Activated CD4-positive, alpha-beta T cell treated with anti-CD3 and anti-CD28 coated beads, Interleukin-2, amount 50 U/mL, for 4 hours (primary cell): ENCODE measurements at places on chromosomes 1 and 21.

DNA sequence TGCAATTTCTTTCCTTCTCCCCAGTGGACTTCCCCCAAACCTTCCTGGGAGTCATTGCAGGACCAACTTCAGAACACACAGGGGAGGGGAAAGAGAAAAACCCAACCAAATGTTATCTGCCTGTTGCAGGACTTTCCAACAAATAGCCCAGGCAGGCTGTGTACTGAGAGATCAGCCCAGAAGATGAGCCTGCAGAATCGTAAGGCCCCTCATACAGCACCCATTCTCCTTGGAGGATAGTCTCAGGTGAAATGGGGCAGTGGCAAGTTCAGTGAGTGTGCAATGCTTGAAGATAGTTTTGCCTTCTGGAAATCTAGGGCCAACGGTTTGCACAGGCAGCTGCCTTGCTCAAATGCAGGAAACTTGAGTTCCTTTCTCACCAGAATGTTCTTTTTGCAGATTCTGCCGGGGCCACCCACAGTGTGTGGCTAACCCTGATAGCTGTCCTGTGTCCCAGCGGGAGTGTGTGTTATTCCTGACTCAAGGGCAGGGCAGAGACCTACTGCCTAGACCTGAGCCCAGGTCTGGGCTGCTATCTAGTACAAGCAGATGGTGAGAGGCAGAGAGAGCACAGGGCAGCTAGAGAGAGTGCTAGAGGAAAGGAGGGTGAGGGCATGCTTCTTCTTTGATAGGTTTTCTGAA lies 48.8 kb downstream of the GADD45A start:
- DNase-seq, result no peak

DNA sequence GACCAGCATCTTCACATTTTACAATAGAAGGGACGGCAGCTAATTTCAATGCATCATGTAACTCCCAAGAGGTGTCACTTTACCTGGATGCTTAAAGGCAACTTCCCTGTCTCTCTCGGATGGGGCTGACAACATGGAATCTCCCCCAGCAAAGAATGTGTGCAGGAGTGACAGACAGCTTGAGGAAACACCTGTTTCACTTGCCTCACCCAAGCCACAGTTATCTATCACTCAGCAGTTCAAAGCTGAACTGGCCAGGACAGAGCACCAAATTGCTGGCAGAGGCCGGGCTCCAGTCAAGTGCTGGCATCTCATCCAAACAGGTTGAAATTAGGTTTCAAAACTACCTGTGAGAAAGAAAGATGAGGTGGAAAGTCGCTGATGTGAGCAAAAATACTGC lies 538.0 kb upstream of the PLXNA2 start:
- no peak for DNase-seq

GRCh38 chr1:40312238-40313205 lies 4.6 kb downstream of the COL9A2 start:
- DNase-seq, result no peak

- no peak for DNase-seq
These were observed 120.8 kb upstream of the ZNF648 start for GRCh38 chr1:182182311-182182710.

GRCh38 chr1:183394435-183394834 lies 23.7 kb downstream of the NMNAT2 start:
- no peak for DNase-seq

GRCh38 chr1:228989992-228990827 lies 254.9 kb downstream of the RHOU start:
- no peak for DNase-seq

DNA sequence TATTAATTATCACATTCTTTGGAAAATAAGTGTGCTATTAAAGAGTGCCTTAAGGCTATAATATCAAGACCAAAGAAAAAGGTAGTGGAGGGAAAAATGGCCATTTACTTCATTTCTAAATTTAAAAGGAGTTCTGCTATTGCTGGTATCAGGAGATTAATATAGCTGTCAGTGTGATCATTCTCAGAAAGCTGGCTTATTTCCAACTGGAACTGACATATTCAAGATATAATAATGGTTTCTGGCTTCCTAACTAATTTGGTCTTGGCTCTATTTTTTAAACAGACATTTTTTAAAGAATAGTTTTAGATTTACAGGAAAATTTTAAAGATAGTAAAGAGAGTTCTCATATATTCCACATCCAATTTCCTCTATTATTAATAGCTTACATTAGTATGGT lies 42.0 kb downstream of the ZC3H11B start:
- DNase-seq, result no peak

- DNase-seq, result no peak
These were observed 367.3 kb downstream of the SMYD3 start for GRCh38 chr1:246139745-246140182.

DNA sequence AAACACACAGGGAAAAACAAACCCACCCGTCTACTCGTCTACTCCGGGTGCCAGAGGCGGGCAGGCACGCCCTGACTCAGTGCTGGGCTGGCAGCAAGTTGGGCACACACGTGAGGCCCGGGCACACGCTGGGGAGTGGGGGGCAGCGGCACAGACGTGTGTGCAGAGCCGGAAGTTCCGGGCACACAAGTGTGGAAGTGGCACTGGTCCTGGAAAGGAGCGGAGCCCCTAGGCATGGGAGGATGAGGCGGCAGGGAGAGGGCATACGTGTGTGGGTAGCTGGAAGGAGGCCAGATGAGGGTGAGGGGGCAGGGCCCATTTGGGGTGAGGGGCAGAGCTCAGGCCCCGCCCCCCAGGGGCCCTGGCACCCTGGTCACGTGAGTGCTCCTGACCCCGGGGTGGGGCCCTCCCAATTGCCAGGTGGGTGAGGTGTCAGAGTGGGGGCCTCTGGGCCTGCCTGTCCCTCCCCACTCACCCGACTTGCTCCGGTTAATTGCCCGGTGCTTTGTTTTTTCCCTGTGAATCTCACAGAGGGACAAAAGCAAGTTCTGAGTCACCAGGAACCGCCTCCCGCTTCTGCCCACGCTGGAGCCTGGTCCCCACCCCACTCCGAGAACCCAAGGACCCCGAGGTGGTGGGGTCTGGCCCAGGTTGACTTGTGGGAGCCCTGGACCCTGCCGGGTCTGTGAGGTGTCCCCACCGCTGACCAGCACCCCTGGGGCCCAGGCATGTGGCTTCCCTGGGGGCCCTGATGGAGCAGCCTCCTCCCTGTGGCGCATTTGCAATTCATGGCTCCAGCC lies 104.8 kb upstream of the CASZ1 start:
- DNase-seq, result no peak

- no peak for DNase-seq
These were observed 357.7 kb downstream of the TTLL7 start for GRCh38 chr1:83641206-83641658.
